Endothelial cell (in vitro differentiated cells): ENCODE measurements at places on chromosomes 16 and 17.

DNA sequence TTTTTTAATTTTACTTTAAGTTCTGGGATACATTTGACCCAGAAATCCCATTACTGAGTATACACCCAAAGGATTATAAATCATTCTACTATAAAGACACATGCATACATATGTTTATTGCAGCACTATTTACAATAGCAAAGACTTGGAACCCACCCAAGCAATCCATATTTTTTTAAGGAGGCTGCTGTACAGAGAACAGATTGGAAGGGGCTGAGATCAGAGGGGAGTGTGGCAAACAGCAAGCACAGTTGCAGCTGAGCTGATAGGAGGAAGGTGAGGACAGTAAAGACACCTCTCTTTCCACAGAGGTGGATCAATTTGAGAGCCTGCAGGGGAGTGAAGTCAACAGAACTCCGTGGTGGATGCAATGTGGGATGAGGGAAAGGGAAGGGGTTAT lies 10.2 kb upstream of the TMEM238L start:
- no peak for DNase-seq
- H3K36me3 ChIP-seq, result no peaks in the 10 kb centered on the region
- no peak overlapping the region for H3K4me3 ChIP-seq
- no peaks in the 10 kb centered on the region for H3K4me1 ChIP-seq

DNA sequence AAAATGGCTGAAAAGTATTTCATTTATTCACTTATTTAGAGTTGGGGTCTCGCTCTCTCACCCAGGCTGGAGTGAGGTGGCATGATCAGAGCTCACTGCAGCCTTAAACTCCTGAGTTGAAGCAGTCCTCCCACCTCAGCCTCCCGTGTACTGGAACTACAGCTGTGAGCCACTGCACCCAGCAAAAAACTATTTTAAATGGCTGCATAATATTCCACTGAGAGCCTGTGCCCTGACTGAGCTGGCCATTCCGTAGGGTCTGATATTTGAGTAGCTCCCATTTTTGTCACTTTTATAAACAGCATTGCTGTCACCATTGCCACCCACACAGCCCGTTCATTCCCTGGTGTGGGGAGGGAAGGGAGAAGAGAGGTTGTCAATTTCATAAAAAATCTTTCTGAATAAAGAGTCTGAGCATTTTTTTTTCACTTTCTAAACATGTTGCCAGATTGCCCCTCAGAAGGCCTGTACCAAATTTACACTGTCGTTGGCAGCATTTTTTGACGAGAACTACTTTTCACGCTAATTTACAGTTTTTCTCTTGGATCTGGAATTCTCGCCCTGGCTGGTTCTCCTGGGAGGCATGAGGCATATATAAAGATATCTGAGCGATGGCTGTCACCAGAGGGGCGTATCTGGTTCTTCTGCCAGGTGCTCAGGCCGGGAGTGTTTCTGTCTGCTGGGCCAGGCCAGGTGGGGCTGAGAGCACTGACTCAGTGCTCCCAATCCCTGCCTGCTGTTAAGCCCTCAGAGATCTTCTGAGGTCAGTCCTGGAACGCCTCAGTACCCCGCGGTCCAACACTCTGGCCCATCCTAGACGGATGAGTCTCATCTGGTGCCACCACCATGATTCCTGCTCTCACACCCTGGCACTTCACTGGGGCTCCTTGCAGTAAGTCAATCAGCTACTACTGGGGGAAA lies 7.2 kb upstream of the KIFC3 start:
- peak overlapping the region; percentile 54 for H3K27ac ChIP-seq
- no peaks in the 10 kb centered on the region for H3K36me3 ChIP-seq
- peaks cover 29% of the 10 kb centered on the region for H3K4me1 ChIP-seq
- no peaks in the 10 kb centered on the region for H3K27me3 ChIP-seq
- no peak overlapping the region for H3K4me3 ChIP-seq
- no peak for DNase-seq

- peaks cover 25% of the 10 kb centered on the region for H3K4me1 ChIP-seq
- H3K27me3 ChIP-seq, result peaks cover 18% of the 10 kb centered on the region
Observed at GRCh38 chr16:66936462-66936861, 1.1 kb downstream of the CES2 start.

DNA sequence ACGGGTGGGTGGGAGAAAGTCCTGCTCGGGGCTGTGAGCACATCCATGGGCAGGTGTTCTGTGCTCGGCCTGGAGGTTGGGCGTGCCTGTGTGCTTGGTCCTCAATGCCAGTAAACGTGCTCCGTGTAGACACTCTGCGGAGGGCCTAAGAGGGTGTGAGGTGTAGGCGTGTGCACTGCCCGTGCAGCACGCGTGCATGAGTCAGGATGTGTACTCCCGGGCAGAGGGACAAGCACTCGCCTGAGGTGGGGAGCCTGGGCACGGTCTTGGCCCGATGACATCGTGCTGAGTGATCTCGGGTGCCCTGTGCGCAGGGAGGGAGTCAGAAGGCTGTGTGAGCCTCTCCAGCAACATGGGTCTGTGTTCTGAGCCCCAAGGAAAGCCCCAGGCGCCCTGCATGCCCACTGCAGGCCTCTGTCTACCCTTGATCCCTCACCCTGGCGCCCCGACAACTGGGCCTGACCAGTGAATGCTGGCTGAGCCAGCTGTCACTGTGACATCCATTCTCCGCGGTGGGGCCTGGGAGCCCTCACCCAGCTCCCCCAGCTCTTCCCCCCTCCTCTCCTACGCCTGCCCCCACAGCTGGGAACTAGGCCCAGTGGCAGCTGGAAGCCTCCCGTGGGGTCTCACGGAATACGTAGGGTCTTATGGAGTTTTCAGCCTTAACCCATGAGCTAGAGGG lies 23.5 kb upstream of the NXPH3 start:
- H3K4me1 ChIP-seq, result no peaks in the 10 kb centered on the region
- no peak overlapping the region for H3K4me3 ChIP-seq
- H3K27ac ChIP-seq, result no peak overlapping the region
- DNase-seq, result no peak
- H3K36me3 ChIP-seq, result peaks cover 9% of the 10 kb centered on the region

- H3K27me3 ChIP-seq, result peaks cover 27% of the 10 kb centered on the region
- no peaks in the 10 kb centered on the region for H3K36me3 ChIP-seq
- H3K4me1 ChIP-seq, result peaks cover 15% of the 10 kb centered on the region
- DNase-seq, result no peak
Observed at GRCh38 chr17:52156576-52157570, 1.6 kb downstream of the CA10 start.

DNA sequence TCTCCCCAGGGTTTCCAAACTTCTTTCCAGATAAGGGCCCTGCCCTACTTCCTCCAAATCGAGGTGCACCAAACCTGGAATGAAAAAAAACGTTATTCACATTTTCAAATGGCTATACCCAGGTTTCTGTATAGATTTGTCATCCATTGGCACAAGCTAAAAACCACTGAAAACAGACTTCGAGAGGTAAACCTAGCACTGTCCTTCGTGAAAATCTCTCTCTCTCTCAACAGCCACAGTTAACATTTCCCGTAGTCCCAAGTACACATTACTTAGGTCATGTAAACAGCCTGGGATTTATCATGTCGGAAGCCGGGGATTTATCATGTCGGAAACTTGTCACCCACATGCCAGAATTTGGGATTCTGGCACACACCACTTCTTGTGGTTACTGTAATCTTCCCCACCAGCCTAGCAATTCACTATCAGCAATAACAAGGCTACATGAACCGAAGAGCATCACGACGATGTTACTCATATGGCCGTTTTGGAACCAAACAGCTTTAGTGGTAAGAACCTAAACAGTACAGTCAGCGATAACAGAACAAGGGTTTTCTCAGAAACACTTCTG lies 1.2 kb downstream of the DDX5 start:
- no peak for DNase-seq
- peaks cover 64% of the 10 kb centered on the region for H3K36me3 ChIP-seq
- peak overlapping the region; percentile 100 for H3K4me3 ChIP-seq
- peaks cover 41% of the 10 kb centered on the region for H3K27me3 ChIP-seq

- H3K4me3 ChIP-seq, result no peak overlapping the region
- no peaks in the 10 kb centered on the region for H3K36me3 ChIP-seq
- H3K27me3 ChIP-seq, result no peaks in the 10 kb centered on the region
- no peak for DNase-seq
- no peak overlapping the region for H3K27ac ChIP-seq
- H3K4me1 ChIP-seq, result no peaks in the 10 kb centered on the region
Observed at GRCh38 chr17:18980682-18981334, 23.8 kb downstream of the FAM83G start.

GRCh38 chr17:56482229-56482628 lies 111.3 kb upstream of the NOG start:
- H3K4me1 ChIP-seq, result no peaks in the 10 kb centered on the region
- peaks cover 1% of the 10 kb centered on the region for H3K27me3 ChIP-seq
- no peak overlapping the region for H3K27ac ChIP-seq
- DNase-seq, result no peak
